ENCODE measurements at places on chromosomes 2 and 18.

DNA sequence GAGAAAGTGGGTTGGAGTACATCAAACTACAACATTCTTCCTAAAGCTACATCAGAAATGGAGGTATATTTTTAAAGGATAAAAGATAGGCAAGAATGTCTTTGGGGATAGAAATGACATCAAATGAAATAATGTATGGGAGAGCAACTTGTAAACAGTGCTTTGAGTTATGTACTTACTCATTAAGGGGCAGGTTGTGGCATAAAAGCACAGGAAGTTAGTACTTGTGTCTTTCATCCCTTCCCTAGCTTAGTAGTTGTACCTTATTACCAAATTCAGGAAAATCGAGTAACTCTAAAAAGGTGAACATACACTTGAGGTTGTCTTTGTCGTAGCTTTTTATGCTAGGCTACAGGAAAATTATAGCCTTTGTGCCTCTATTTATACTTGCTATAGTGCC is 28.9 kb downstream of the PPP1CB start:
- no peak for DNase-seq

DNA sequence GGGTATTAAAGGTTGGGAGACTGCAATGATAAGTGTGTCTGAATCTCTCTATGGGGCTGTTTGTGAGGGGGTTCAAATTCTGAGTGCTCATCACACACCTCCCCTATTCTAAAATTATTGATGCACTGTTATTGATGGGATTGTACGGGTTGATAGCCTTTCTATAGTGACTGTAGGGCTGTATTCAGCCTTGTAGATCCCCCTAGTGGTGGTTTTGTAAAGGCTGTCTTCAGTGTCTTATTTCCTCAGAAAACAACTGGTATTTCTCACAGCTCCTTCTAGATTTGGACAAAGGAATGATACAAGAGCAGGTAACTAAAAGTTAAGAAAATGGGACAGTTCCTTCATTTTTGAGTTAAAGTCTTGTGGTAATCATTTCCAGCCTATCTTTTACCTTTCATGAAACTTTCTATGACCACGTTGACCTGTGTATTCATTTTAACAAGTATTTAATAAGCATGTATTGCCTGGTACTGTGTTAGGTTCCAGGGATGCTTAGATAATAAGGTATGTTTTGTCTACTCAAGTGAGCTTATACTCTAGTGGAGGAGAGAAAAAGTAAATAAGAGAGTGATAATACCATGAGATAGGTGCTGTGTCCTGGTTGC is 21.2 kb downstream of the SMAD4 start:
- no peak for DNase-seq

GRCh38 chr2:54704688-54705605 is 18.5 kb upstream of the EML6 start:
- DNase-seq = no peak

GRCh38 chr2:239399433-239399920 is 1.3 kb downstream of the HDAC4 start:
- peak; percentile 11 for DNase-seq

DNA sequence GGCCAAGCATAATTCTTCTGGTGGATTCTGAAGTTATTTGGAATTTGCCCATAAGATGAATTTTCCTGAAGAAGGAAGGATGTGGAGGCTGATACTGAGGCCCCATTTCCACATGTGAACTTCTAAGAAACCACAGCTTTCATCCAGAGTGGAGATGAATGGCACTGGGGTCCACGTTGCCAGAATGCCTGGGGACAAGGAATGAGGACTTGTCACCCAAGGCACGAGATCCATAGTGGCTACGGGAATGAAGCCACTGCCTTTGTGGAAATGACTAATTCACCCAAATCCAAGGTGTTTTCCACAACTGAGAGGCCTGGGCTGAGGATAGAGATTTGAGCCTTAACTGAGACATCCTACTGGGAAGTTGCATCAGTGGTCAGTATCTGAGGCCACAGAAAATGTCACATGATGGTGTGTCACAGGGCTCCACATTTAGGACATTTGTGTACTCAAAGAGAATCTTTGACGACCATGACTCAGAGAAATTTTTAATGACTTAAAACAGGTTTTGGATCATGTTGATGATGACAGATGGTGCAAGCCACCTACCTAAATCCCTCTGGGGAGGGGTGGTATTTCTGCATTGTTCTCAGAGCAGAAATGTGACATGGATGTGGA is 286.1 kb downstream of the SOX11 start:
- no peak for DNase-seq

- DNase-seq = no peak
These were observed 153.0 kb downstream of the ZEB2 start for GRCh38 chr2:144366825-144367429.

- DNase-seq = no peak
These were observed 3.8 kb downstream of the TGIF1 start for GRCh38 chr18:3453540-3454364.

DNA sequence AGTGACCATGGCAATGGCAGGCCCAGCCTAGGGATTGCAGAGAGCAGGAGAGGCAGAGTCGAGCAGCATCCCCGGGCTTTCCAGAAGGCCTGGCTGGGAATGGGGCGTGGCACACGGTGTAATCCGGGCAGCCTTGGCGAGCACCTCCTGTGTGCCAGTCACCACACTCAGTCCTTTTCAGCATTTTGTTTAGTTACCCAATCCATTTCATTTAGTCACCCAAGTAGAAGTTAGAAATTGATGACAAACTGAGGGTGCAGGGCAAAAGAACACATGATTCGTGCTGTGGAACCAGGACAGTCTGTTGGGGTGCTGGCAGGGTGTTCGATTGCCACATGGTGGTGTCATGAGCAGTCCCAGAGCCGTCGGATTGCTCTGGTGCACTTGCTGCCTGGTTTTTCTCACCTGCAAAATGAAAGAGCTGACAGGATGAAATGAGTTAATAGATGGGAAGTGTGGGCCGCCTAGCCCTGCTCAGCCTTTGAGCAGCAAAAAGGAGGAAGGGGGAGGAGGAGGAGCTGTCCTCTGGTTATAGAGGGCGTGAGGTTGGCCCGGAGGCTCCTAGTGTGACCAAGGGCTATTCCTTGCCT is 299.4 kb downstream of the AGAP1 start:
- no peak for DNase-seq

GRCh38 chr18:28584731-28585130 is 407.8 kb upstream of the CDH2 start:
- DNase-seq = no peak

GRCh38 chr2:85585781-85586105 is 1.5 kb downstream of the VAMP5 start:
- no peak for DNase-seq

DNA sequence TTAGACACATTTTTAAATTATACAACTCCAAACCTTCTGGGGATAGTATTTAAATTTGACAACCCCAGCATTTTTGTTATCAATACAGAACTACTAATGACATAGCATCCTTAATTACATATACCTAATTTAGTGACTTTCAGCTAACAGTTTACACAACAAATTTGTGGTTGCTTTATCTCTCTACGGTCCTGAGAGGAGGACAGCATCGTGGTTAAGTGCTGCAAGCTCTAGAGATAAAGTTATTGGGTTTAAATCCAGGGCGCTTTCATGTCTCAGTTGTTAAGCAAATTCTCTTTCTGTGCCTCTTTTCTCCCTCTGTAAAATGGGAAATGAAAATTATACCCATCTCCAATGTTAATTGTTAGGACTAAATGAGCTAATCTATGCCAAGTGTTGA is 129.3 kb downstream of the METTL4 start:
- DNase-seq = no peak

DNA sequence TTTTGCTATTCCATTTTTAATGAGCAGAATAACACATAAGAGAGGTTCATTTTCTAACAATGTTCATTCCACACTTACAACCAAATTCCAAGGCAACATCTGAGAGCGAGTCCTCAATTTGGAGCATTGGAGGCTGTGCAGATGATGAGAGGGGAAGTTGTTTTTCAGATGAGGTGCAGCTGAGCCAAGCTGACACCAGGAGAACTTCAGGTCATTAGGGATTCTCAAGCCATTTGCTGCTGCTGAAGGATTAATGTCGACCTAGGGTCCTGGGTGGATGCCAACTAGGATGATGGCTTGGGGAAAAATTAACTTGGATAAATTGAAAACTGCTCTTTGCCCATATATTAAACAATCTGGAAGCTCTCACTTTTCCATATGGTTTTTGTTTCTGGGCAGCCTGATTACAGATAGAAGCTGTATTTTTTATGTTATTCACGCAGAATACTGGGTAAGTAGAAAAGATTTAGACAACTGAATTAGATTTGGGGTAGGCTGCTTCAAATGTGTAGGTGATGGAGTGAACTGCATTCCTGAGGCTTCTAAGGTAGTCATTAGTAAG is 206.4 kb upstream of the SLC39A10 start:
- DNase-seq = no peak

DNA sequence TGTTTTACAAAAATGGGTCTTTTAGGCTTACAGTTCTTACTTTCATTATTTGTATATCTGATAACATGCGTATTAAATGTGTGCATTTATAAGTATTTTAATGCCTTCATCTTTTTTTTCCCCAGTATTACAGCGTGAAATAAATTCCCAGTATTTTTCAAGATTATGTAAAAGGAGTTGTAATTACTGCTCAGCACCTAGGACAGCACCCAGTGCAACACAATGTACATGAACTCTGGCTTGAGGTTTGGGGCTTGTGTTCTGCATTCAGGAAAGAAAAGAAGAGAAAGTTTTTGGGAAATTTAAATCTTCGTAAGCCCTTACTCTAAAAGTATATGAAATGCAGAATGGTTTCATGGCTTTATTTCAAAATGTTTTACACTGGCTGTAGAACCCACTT is 16.7 kb downstream of the ZNF638 start:
- no peak for DNase-seq

DNA sequence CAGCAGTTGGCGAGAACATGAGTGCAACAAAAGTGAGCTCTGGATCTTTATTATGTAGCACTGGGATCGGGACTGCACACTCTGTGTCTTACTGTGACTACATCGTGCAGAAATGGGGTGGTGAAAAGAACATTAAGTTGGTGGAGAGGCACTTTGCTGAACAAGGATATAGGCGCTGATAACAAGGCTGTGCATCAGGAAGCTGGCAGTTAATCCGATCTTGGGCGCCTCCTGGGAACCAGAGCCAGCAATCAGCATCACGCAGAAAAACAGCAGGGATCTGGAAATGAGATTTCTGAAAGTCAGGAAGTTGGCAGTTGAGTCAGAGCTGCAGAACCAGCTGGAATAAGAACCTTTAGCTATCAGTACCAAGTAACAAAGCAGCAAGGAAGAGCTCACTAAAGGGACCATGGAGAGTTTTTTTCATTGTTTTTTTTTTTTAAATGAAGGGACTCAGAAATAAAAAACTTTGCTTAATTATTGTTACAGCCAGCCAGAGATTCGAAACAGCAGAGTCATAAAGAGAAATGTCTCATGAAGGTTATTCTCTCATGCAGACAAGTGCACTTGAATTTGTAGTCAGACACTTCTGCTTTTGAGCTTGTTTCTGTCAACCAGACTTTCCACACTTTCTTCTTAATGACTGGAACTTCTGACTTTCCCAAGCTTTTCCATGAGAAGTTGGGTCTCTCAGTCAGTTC is 22.8 kb upstream of the MYO3B start:
- DNase-seq = no peak

DNA sequence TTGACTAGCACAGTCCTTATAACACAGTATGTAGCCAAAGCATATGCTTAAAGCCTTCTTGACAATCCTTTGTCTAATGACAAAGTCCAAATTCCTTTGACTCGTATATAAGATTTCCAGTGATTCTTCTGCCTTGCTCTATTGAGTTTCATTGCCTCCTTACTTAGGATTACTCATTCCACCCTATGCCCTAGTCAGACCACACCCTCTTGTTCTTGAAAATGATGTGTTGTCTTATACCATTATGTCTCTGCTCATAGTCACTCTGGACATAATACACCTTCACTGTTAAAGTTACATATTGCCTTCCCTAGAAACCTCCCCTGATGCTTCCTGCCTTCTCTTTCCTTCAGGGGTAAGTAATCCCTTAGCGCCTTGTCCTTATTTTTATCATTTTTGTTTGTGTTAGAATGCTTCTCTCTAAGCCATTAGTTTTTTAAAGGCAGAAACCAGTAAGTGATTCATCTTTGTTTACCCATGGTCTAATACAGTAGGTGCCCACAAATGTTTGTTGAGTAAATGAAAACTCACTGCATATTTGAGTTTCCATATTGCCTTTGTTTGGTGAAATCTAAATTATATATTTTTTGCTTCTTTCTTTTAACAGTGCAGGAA is 19.3 kb downstream of the GPD2 start:
- DNase-seq = no peak

DNA sequence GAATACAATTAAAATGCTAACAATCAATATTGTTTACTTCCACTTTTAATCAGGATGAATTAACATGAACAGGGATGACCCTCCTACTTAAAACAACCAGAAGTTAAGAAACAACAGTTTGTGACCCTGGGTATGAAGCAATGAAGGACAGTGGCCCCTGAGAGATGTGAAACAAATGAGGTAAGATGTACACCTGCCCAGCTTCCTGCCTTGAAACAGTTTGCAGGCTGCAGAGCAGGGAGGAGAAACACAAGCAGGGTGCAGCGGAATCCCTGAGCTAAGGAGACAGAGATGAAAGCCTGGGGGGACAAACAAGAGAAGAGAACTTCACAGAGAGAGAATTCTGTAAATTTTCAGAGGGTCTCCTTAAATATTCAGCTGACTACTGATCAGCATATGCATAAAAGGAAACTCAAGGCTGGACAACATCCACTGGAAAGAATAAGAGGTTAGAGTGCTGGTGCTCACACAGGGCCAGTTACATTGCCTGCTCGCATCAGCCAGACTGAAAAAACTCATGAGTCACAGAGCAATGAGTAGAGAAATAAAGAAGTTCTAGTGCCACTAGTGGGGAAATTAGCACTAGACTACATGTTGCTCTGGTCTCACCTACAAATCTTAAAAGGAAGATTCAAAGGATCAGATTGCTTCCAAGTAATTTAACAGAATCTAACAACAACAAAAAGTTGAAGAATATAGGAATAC is 106.4 kb downstream of the PID1 start:
- DNase-seq = no peak

- DNase-seq = no peak
These were observed 109.8 kb downstream of the GALNT14 start for GRCh38 chr2:31028417-31028816.

Measured in NCI-H510A (cell line).